Kidney glomerular epithelial cell (primary cell): ENCODE measurements at places on chromosomes 6 and 20.
A peak's percentile ranks its signal among the peaks of the same experiment; 100 is the strongest.

DNA sequence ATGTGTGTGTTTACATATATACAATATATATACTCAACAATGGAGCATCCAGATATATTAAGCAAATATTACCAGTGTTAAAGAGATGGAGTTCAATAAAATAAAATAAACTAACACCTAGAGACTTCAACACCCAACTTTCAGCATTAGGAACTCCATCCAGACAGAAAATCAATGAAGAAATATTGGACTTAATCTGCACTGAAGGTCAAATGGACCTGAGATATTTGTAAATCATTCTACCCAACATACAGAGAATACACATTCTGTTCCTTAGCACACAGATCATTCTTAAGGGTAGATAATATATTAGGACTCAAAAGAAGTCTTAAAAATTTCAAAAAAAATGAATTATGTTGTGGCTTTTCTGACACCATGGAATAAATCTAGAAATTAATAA, 832.3 kb upstream of the ADGRB3 start:
- no peak for DNase-seq

- DNase-seq, result no peak
Observed at GRCh38 chr6:168332020-168332419, 12.4 kb upstream of the DACT2 start.

GRCh38 chr6:47076422-47077344, 34.6 kb upstream of the ADGRF1 start:
- no peak for DNase-seq

GRCh38 chr6:82712389-82712788, 348.8 kb downstream of the TPBG start:
- no peak for DNase-seq

GRCh38 chr20:52724541-52724940, 247.6 kb upstream of the TSHZ2 start:
- DNase-seq, result no peak

DNA sequence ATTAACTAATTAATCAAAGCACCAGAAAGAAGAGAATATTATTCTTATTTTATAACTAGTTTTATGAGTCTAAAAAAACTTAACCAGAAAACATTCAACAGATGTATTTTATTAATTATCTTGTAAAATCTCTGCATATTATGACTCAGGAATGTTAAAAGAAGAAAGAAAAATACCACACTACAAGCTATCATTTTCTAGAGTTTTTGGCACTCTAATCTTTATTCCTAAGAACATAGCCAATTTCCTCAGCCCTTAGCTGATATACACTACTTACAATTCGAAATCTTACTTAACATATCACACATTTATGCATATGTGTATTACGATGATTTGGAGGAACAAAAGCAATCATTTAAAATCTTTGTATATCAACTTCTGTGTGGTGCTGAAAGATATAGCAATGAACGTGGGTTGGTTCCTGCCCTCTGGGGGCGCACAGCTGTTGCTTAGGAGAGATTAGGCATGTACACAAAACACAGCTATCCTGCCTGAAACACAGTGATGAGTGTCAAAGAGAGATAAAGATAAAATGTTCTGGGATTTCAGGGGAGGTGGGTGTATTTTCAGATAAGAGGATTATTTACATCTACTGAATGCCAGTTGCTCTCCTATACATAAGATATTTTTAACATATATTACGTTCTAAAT, 404.5 kb downstream of the SYNE1 start:
- no peak for DNase-seq

DNA sequence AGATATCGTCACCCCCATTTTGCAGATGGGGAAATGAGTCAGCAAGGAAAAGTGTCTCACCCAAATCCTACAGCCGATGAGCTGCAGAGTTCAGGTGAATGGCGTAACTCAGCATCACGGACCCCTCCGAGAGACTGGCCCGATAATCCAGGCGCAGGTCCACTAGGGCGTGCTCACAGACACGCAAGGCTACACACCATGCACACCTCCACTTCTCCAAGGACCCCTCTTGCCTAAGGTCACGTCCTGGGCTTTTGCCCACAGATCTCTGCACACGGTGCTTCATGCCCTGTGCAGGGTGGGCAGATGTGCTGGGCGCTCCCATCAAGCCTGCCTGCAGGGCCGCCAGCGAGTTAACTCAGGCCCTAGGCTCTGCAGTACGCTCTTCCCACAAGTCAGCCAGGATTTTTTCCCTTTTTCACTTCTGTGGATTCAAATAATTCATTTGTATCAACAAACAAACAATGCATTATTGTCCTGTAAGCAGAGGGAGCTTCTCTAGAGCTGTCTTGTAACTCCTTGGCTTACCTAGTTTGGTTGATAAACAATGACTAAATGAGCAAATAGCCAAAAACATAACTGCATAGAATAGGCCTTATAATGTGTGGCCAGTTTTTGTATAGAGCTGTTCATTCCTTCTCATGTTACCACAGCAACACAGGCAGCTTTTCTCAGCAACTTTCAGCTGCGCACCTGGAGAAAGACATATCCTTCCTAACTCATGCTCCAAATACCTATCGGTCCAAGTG, 139.1 kb downstream of the AGPAT4 start:
- DNase-seq, result no peak

- no peak for DNase-seq
Observed at GRCh38 chr20:61459266-61459665, 207.2 kb downstream of the CDH4 start.

DNA sequence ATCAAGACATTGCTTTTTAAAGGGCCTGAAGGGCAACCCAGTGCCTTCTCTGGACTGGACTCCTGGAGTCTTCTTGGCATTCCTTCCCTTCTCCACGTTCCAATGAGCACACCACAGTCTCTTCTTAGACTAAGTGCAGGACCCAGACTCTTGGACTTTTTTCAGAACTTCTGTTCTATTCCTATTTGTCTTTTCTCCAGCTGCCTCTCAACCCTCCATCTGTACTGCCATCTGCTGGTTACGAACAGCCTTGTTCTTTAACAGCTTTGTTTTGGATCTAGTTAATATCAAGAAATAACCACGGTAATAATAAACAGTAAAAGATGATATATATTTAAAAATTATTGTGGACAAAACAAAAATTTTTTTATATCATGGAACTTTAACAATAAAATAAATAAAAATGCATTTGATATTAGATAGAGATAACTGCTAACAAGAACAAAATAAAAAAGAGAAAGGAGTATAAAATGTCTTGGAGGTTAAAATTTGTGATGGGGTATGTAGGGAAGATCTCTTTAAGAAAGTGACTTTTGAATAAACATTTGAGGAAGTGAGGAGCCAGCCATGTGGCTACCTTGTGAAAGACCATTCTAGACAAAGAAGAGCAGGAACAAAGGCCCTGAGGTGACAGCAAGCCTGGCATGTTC, 105.1 kb upstream of the HCRTR2 start:
- peak; percentile 68 for DNase-seq

GRCh38 chr20:38229376-38230252, 30.9 kb downstream of the KIAA1755 start:
- no peak for DNase-seq

DNA sequence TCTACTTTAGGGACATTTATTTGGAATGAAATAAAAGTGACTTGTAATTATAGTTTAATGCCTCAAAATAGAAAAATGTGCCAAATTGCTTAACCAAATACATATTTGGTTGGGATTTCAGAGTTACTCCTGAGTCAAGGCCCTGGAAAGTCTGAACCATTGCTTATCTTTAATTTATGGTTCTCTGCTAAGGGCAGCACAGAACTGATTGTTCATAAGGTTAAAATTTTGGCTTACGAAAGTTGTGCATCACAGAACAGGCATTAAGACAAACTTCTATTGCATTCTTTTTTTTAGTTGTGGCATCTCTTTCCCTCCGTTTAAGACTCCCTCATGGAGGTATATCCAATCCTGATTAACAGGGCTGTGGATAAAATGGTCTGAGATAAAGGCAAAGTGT, 92.2 kb upstream of the TENT5A start:
- no peak for DNase-seq

DNA sequence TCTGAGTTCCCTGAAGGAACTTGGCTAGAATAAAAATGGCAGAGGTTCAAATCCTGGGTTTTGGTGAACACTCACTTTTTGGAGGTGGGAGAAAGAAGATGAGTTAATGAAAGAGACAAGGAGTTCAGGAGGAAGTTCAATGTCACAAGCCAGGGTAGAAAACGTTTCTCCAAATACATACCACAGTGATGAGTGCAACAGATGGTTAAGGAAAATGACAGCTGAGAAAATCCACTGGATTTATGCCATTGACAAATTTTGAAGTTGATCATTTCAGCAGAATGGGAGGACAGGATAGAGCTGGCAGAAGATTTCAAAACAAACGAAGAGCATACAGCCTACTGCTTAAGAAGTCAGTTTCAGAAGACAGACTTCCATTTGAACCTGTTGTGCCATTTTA, 122.7 kb downstream of the GFRAL start:
- no peak for DNase-seq

GRCh38 chr20:1831606-1832005, 63.6 kb upstream of the SIRPA start:
- no peak for DNase-seq
